ENCODE measurements at places on chromosomes 6 and 20.
A peak's percentile ranks its signal among the peaks of the same experiment; 100 is the strongest.

DNA sequence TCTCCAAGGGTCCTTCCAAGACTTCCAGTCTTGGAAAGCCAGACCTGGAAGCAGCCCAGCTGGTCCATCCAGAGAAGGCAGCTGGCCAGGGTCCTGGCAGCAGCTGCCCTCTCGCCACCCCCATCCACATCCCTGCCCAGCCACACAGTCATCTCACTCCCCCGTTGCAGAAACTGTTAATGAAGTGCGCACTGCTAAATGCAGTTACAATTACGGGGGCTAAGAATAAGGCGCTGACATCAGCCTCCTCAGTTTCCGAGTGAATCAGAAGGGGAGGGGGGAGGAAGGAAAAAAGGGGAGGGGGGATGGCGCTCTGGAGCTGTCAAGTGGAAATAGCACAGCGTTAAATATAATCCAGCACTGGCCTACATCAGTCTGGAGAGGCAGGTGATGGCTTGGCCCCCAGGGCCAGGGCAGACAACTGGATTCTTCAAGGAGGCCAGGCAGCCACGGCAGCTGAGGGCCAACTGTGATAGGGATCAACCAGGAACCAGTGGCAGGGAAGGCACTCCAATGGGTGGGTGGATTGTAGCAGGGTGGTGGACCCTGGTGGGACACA is 6.9 kb downstream of the RIMS4 start:
- no peak for DNase-seq

- DNase-seq, result no peak
Observed at GRCh38 chr6:152368751-152369624, 268.2 kb downstream of the SYNE1 start.

GRCh38 chr6:36209606-36210005 is 13.1 kb downstream of the BRPF3 start:
- DNase-seq, result no peak

DNA sequence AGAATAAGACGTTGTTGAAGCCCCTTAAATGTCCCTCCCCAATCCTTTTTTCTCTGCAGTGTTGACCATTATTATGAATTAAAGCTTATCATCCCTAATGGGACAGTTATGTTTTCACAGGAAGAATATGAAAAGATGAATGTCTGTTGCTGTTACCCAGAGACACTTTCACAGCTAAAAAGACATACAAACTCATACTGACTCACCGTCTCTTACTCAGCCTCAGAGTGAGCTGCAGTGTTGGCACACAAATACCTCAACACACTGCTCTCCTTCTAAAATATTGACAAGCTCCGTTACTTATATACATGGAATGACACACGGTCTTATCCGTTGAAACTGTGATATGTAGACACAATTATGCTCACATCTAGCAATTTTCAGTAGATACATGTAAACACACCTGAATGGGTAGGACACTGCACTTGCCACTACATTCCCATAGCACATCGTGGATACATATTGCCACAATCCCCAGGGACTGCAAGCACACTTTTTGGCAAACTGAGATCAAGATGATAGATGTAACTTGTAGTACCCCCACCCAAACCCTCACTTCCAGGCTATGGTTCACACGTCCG is 9.6 kb upstream of the SAPCD1 start:
- no peak for DNase-seq

GRCh38 chr20:17510548-17510947 is 20.6 kb downstream of the BFSP1 start:
- no peak for DNase-seq

DNA sequence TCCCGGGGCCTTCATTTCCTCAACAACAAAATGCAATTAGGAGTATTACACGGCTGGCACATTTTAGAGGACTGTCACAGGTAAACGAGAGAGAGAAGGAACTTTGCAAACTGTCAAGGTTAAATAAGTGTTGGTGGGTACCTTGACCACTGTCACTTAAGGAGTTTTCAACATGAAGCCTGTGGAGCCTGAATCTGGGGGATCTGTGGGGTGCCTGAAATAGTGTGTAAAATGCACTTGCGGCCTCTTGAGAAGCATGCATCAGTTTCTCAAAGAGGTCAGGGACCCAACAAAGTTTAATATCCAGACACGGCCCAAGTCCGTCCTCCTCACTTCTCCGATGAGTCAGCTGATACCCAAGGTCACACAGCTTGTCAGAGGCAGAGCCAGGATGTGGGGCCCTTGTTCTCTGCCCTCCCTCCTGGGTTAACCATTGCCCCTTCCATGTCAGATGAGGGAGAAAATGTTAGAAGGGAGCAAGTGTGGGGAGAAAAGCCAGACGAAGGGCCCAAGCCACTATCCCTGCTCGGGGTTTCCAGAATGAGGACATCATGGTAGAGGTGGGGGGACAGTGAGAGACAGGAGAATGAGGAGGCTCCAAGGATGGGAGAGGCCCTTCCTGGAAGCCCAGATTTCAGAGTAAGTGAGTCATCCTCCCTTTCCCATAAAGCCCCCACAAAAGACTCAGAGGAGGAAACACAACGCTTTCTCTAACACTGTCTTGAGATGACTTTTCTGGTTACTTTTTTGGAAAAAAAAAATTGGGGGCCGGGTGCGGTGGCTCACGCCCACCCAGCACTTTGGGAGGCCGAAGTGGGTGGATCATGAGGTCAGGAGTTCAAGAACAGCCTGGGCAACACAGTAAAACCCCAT is 42.2 kb downstream of the C6orf132 start:
- DNase-seq, result no peak

- no peak for DNase-seq
Observed at GRCh38 chr6:4891141-4891540, 112.7 kb downstream of the RPP40 start.

GRCh38 chr20:39893003-39893685 is 795.9 kb downstream of the MAFB start:
- DNase-seq, result no peak

GRCh38 chr20:9329355-9330101 is 184.9 kb upstream of the LAMP5 start:
- peak; percentile 86 for DNase-seq

DNA sequence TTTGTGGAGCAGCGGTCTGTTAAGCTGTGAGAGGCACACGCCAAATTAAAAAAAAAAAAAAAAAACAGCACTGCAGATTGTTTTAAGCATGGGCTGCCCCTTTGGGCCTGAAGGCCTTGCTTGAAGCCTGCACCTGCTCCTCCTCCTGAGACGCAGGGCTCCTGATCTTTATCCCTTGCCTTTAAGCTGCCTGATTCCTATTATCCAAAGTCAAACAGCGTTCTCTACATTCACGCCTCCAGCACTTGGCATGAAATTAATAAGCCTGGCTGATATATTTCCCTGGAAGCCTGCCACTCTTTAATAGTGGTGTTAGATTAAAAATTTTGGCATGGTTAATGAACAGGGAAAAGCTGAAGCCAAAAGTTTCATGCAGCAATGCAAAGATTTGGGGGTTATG is 163.9 kb downstream of the FAXC start:
- DNase-seq, result no peak
